ENCODE measurements at places on chromosomes 3 and 15. TPM values are rescaled to one million over a fixed set of nuclear protein-coding genes. Genes with fewer than 3 reads are reported as not detected.

DNA sequence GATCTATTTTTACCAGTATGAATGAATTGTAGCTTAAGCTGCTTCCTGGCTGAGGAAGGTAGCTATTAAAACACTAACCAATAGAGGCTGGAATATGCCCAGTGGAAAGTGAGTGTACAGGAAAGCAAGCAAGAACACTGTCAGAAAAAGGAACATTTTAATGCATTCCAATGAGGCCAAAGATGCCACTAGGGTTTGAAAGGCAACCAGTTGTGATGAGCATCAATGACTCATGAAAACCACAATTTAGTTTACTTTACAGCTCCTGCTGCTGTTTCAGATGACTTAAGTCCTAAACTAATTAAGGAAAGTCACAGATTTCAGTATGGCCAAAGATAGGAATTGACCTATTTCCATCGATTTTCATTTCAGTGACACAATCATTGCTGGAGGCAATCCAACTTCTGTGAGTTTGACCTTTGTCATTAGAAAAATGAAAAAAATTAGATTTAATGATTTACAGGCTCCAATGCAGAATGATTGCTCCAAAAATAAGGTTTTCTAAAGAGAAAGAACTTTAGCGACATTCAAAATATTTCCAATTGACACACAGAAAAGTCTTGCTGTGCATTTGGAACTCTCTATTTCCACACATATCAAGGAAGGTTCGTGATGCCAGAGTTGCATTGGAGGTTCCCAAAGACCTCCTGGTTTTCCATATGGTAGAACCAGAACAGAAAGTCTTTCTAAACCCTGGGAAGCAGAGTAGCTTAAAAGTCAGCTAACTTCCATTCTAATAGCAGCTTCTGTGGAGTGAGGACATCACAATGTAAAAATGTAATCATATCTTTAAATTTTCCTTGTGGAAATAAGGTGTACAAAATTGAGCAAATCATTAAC lies 103.0 kb downstream of the SUCNR1 start:
- DNase-seq: peak; percentile 95

Gene FAIM
- 12.6 TPM for total RNA-seq

DNA sequence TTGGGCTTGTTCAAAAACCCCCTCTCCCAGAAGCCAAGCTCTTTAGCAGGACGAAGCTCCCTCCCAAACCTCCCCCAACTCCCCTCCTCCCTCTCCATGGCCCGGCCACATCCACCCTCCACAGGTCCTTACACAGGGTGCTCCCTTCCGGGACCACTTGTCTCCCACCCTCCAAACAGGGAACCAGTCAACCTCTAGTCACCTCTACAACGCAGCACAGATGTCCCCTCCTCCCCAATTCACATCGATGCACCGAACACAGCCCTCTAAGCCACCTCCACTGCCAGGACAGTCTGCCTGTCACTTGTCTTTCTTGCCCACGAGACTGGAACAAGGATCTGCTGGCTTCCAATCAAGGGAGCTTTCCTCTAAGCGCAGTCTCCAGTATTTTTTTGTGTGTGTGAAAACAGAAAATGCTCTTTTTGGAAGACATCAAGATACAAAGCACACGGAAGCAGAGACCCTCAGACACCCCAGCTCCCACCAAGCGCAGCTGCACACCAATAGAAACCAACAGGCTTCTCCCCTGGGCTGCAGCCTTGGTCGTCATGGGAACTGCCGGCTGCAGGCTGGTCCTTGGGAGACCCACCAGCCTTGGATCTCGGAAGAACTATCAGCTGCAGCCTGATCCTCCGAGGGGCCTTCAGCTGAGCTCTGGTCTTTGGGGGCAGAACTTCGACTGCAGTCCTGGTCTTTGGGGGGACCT lies 26.5 kb downstream of the IQSEC1 start:
- no peak for DNase-seq

Gene MBD4
- total RNA-seq: 27.2 TPM

GRCh38 chr3:170622369-170623159 lies 36.7 kb upstream of the SLC7A14 start:
- peak; percentile 95 for DNase-seq

Gene NUSAP1
- total RNA-seq: 33.3 TPM

Gene CLRN1
- total RNA-seq: not detected

DNA sequence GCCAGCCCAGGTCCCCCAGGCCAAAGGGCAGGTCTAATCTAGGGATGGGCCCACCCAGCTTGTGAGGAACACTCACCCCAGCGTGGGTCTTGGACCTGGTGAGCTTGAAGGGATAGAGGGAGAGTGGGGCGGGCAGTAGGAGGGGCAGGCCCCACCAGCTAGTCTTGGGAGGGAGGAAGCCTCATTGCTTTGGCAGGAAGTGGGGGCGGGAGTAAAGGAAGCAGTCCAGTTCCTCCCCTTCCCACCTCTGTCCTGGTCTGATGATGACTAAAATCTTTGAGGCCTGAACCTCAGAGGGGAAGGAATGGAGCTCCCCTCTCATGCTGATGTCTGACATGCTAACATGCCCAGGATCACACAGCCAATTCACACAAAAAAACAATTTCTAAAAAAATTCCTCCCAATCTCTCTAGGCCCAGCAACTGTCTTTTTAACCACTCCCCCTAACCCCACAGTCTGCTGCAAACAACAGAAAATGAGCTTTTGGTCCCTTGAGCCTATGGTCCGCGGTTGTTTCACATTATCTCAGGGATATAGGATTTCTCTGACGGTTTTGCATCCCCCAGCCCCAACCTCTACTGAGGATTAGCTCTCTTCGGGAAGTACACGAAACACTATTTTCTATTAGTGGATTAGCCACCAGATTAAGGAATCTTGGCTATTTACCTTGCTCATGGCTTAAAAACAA lies 30.7 kb upstream of the DUSP7 start:
- DNase-seq: peak; percentile 34

GRCh38 chr15:58040150-58040549 lies 25.4 kb downstream of the ALDH1A2 start:
- DNase-seq: no peak

GRCh38 chr3:60497902-60498301 lies 753.4 kb downstream of the FHIT start:
- DNase-seq: no peak

DNA sequence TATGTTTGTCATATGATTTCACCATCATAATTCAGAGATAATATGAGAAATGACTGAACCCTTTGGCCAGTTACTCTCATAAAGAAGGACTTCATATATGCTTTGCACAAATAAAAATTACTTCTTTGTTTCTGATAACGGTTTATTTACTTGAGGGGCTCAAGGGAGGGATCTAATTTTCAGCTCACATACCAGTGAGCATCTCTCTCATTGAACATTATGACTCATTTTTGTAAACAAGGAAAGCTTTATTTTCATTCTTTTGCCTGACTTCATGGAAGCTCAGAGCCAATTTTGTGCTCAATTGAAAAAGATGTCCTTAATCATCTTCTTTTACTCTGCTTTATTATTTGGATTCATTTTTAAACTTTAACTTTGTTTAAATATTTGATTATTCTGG lies 5.8 kb downstream of the NLGN1 start:
- DNase-seq: peak; percentile 50

GRCh38 chr3:177754508-177754921 lies 557.2 kb upstream of the TBL1XR1 start:
- DNase-seq: no peak

DNA sequence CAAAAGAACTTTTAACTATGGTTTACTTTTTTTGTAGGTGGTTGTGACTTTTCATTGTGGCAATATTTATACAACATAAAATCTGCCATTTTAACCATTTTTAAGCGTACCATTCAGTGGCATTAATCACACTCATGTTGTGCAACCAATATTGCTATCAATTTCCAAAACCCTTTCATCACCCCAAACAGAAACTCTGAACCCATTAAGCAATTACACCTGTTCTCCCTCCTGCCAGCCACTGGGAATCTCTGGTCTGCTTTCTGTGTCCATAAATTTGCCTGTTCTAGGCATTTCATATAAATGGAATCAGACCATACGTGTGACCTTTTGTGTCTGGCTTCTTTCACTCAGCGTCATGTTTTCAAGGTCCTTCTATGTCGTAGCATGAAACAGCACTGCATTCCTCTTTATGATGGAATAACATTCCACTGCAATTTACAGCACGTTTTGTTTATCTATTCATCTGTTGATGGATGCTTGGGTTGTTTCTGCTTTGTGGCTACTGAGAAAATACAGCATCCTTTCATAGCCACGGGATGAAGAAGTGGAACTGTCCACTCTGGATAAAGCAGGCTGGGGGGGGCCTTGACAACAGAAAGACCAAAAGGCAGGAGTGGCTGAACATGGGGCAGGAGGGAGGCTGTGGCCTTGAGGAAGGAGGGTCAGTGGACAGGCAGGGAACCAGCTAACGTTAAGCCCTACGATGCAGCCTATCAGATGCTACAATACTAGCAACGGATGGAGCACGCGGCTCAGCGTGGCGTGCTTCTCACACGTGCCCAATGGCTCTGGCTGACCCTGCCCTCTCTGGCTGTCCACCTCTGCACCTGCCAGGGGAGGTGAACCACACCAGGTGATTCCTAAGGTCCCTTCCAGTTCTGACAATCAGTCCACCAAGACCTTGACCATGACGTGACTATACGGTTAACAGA lies 110.9 kb downstream of the SEC22A start:
- DNase-seq: no peak

GRCh38 chr3:183377307-183377959 lies 51.0 kb downstream of the MCF2L2 start:
- no peak for DNase-seq

- peak; percentile 89 for DNase-seq
Observed at GRCh38 chr3:101902041-101902440, 52.7 kb downstream of the NFKBIZ start.

Gene SYNPR
- not detected for total RNA-seq

- no peak for DNase-seq
Observed at GRCh38 chr3:126439968-126440708, 35.6 kb downstream of the ZXDC start.

Gene HRG
- not detected for total RNA-seq

Gene AADACL2
- total RNA-seq: not detected

Gene CFAP100
- not detected for total RNA-seq

GRCh38 chr3:133137042-133137996 lies 99.1 kb downstream of the TMEM108 start:
- no peak for DNase-seq

- peak; percentile 56 for DNase-seq
Observed at GRCh38 chr3:11774296-11774877, 72.3 kb downstream of the TAMM41 start.
